Activated T-cell treated with anti-CD3 and anti-CD28 coated beads for 48 hours (primary cell): ENCODE measurements at places on chromosomes 2 and 18.

DNA sequence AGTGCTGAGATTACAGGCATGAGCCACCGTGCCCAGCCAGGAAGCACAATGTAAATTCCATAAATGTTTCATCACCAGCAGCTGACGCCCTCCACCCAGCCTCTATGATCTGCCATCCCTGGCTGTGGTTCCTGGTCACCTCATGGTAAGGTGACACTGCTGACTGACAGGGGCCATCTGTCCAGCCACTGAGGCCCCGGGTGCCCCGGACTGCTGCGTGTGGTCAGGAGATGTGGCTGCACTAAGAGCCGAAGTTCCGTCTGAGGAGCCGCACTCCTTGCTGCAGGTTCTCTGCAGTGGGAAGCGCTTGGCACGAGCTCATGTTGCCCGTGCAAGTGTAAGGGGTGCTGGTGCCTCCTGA lies 10.9 kb downstream of the NTSR2 start:
- DNase-seq: no peak

DNA sequence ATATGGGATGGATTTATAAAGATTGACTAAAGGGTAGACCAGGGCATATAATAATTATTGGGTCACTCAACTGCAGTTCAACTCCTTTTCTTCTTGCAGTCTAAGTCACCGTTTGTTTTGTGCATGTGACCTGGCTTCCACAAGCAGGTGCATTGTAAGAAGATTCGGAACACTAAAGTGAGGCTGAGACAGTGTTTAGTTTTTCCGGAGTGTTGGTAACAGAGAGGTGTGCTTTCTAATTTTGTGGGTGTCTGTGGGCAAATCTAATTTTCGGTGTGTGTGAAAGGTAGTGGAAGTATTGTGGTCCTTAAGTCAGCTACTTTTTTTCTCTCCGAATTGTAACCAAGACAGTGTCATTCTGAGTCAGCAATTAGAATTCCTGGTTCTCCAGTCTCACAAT lies 184.5 kb downstream of the CDH19 start:
- no peak for DNase-seq

DNA sequence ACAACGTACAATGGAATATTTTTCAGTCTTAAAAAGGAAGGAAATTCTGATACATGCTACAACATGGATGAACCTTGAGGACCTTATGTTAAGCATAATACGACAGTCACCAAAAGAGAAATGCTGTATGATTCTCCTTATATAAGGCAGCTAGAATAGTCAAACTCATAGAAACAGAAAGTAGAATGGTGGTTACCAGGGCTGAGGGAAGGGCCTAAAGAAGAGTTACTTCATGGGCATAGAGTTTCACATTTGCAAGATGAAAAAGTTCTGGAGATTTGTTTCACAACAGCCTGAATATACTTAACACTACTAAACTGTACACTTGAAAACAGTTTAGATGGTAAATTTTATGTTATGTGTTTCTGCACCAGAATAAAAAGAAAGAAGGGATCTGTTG lies 113.3 kb downstream of the GALNT1 start:
- DNase-seq: no peak

DNA sequence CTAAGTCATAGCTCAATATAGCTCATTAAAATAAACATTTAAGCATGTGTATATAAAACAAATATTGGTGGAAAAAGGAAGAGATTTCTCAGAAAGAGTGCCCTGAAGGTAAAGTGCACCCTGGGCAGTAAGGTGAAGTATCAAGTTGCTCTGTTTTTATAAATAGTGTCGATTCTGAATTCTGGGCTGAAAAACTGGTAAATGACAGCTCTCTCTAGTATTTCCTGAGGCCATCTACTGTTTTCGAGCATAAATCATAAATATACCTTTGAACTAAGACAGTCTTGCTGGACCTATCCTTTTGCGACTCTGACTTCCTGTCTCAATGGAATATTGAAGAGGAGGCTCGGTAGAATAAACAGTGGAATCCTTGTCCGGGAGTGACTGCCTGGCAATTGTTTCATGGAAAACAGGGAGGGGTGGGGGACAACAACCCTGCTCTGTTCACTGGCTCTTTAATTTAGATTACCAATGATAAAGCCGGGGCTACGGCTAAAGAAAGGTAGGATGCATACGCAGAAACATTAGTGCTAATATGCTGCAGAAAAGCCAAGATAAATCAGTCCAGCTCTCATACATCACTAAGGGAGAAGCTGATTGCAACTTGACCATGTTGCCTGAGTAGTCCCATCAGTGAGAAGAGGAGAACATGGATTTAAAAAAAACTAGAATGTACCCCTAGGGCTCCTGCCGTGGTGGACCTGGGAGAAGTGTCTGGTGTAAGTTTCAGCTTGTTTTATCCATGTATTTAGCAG lies 124.1 kb downstream of the RAPGEF4 start:
- DNase-seq: no peak

- no peak for DNase-seq
Observed at GRCh38 chr18:39329496-39330275, 1764.1 kb upstream of the CELF4 start.

DNA sequence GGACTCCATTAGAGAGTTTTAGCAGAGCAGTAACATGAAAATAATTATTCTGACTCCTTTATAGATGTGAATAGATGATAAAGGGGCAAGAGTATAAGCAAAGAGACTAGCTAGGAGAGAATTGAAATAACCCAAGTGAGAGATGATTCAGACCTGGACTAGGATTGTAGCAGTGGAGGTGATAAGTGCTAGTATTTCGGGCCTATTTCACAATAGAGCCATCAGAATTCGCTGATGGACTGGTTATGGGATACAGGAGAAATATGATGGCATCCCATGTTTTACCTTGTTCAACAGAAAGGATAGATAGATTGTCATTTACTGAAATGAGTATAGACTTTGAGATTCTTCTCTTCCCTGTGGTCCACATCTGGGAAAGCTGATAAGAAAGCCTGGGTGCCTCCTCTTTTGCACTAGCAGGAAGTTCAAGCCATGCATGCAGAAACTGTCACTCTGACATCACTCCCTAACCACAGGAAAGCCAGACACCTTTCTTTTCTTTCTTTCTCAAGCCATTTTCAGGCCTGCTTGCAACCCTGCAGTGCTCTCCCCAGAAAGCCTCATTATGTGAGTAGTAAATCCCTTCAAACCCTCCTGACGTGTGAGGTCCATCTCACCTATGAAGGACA lies 25.3 kb downstream of the DYNAP start:
- DNase-seq: no peak

DNA sequence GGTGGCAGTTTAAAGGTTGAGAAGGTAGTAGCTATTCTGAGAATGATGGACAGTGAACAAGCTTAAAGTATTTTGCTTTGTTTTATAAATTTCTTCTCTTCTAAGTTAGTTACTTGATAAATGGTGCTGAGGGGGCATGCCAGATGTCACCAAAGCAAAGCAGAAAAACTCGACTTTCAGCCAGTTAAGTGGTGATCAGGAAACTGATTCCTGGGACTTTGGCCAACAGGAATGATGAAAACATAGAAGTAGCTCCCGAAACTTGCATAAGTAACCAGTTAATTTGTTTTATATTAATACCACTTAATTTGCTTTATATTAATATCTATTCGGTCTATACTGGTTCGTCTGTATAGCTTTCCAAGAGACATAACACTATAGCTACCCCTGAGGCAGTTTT lies 82.6 kb downstream of the FANCL start:
- no peak for DNase-seq
